ENCODE measurements at places on chromosomes 13 and 19.
A peak's percentile ranks its signal among the peaks of the same experiment; 100 is the strongest.

DNA sequence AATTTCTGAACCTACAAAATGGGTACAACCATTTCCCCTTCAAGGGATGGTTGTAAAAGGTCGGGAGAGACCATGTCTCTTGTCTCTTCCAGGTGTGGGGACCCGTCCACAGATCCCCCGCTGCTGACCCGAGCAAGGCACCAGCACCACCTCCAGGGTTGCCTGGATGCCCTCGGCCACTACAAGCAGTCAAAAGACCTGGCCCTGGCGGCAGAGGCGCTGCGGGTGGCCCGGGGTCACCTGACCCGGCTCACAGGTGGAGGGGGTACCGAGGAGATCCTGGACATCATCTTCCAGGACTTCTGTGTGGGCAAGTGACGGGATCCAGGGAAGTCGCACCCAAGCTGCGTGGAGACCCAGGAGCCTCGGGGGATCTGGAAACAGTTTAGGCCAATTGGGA lies 4.0 kb downstream of the GTPBP3 start:
- no peak for DNase-seq

GRCh38 chr19:5139583-5140325 lies 170.8 kb downstream of the KDM4B start:
- no peak for DNase-seq

GRCh38 chr13:20667857-20668437 lies 35.6 kb upstream of the IL17D start:
- no peak for DNase-seq

DNA sequence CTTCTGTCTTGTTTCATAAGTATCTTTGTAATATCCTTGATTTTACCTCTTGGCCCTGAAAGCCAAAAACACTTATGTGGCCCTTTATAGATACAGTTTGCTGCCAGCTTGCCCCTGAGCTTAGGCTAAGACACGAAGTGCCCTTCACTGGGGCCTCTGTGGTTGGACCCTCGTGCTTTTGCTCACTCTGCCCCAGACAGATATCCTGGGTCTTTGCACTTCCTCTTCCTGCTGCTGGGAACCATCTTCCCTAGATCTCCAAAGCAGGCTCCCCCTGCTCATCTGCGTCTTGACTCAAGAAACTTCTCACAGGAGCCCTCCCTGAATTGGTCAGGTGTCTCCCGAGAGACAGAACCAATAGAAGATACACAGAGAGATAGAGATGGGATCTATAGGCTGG lies 2.0 kb upstream of the TNFSF14 start:
- DNase-seq: no peak

DNA sequence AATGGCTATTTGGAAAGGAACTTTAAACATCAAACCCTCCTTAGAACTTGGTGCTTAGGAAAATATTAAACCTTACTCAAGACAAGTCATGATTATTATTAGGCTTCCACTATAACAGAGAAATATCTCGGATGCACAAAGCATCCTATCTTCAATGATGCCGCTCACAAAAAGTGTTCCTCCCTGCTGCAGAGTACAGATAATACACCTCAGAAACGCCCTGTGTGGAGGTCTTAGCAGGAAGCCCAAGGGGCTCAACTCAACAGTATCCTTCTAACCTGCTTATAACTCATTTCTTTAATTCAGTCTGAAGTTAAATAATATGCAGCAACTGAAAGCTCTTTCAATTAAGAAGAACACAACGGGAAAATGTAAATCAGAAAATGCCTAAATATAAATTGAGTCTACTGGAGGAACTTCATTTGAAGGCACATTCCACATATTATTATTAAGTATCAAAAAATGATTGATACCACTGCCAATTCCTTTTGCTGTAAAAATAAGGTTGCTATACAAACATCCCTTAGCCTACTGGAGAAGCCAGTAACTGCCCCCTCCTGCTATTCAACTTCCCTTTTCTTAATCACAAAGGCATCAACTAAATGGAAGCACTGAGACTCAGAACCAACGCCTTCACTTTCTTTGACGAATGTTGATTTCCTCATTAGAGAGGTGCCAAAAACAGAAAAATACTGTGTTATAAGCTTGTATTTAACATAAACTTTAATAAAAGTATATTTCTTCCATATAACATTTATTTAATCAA lies 12.0 kb downstream of the ELF1 start:
- DNase-seq: no peak

GRCh38 chr13:21060338-21061028 lies 903 bp downstream of the LATS2 start:
- peak; percentile 72 for DNase-seq

GRCh38 chr13:101916108-101916774 lies 463.8 kb downstream of the ITGBL1 start:
- peak; percentile 43 for DNase-seq

DNA sequence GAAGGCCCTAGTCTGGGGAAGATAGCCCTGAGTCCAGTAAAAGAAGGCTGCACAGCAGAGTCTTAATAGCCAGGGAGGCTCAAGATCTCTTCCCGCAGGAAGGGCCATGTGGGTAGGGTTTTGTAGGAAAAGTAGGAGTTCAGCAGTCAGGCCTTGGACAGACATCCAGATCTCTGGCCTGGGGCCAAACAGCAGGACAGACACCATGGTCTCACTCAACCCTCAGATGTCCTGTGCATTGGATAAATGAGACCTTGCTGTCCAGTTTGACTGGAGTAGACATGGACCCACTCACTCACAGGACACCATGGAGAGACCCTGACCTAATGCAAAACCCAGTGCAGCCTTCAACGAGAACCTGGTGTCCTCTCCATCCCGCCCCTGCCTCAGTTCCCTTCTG lies 3.9 kb downstream of the OCEL1 start:
- peak; percentile 7 for DNase-seq

DNA sequence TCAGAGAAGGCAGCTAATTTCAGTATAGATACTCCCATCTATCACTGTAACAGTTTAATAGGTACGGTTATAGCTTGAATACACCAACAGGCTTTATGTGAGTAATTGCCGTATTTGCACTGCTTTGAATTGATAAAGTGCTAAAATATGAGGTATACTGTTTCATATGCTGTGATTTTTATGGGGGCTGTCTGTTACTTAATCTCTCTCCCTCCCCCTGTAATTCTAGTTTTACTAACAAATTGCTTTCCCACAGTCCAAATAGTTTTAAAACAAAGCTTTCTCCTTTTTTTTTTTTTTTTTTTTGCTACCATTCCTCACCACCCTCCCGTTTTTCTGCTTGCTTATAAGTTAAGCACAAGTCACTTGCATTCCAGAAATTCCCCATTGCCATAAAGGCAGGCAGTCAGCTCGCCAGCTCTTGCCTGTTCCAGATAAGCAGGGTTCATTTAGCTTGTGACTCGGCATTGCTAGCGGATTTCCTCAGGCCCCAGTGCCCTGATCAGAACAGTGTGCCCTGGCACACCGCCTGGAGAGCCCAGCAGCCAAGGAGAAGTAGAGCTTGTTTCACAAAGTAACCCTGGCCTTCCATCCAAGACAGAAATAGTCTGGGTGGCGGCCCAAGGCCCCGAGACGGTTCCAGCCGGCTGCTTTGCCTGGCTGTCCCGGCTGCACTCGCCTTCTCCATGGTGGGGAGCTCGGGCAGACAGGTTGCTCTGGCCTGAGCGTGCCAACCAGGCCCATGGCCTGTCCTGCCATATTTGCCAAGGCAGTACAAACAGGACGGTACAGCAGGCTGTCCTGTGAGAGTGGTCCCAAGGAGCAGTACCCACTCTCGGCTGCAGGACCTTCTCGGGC lies 43.5 kb upstream of the NPAS1 start:
- DNase-seq: peak; percentile 76

DNA sequence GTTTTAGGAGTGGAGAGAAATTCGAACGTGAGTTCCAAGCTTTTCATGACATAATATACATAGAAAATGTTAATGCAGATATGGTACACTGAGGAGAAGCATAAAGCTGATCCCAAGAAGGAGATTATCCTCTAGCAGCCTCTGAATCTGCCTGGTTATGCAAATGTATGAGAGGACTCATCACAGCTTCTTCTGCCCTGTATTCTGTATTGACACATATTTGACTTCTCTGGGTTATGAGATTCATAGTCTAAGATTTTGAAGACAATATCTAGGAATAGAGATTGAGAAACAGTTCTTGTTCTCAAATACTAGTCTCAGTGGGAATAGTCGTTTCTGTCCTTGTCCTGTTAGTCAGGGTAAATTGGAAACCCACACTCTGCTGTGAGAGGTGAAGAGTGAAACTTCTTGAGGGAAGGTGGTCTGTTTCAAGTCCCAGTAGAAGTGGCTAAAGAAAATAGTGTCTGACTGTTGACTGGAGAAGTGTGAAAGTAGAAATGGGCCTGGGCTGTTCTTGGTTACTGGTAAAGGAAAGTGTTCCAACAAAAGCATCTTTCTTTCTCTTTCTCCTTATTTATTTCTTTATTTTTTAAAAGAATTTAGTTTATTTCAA lies 1356.6 kb downstream of the SLITRK5 start:
- no peak for DNase-seq

- no peak for DNase-seq
Observed at GRCh38 chr19:43331435-43332010, 22.0 kb upstream of the CD177 start.

DNA sequence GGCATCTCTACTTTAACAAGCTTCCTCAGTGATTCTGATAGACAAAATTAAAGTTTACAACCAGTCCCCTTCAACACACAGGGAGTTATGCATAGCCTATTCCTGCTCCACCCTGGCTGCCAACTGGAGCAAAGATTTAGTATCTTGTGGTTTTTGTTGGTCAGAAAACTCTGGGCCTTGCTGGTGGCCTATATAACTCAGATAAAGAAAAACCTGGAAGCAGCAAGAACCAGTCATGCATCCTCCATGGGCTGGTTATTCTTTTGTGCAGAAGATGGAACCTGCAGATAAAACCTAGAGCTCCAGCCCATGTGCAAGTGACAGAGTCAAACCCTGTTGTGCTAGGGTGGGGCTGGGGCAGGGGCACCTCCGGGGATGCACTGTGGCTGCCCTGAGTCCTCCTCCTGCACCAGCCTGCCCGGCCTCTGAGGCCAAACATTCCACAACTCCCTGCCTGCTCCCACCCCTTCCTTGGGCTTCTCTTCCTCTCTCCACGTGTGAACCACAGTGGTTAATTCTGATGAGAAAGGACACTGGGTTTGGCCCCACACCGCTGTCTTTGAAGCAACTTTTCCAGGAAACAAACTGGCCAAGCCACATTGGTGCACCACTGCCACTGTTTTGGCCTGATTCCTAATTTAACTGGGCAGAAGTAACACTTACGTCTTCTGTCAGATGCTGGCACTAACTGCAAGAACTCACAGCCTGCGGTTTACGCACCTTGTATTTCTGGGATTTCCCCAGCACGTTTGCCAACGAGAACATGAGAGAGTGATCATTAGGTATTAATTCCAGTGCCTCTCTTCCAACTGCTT lies 23.3 kb upstream of the GGACT start:
- DNase-seq: no peak

- DNase-seq: no peak
Observed at GRCh38 chr13:99281811-99282263, 23.7 kb upstream of the GPR18 start.

GRCh38 chr13:40125336-40125735 lies 469.9 kb downstream of the COG6 start:
- DNase-seq: no peak

GRCh38 chr19:33404506-33405253 lies 31.2 kb downstream of the CEBPG start:
- DNase-seq: no peak

DNA sequence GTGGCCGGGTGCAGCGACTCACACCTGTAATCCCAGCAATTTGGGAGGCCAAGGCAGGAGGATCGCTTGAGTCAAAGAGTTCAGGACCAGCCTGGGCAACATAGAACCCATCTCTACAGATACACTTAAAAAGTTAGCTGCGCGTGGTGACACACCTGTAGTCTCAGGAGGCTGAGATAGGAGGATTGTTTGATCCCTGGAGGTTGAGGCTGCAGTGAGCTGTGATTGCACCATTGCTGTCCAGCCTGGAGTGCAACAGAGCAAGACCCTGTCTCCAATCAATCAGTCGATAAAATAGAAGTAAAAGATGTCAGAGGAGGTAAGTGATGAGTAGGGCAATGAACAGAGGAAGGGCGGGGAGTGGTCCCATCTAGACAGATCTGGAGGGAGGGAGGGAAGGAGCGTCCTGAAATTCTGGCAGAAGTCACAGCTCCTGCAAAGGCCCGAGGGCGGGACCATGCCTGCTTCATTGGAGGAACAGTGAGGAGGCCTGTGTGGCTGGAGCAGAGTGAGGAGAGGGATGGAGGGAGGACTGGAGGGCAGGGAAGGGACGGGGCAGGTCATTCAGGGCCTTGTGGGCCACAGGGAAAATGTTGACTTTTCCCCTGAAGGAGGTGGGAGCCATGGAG lies 9.7 kb downstream of the SMIM24 start:
- no peak for DNase-seq

DNA sequence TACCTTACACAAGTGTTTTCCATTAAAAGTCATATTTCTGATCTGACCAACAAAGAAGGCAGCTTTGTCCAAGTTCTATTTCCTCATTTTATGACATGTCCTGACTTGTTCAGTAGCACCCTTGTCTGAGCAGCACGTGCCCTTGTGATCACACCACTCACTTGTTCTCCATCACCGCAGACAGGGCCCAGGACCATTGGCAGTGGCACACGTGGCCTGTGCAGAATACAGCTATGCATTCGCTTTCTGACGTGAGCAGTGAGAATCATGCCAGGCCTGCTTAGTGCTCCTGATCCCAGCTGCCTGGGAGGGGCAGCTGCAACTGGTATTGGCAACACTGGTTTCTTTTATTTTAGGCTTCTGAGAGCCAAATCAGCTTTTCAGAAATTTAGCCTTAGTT lies 134.2 kb downstream of the FRY start:
- no peak for DNase-seq

GRCh38 chr13:77047649-77048343 lies 20.8 kb upstream of the FBXL3 start:
- DNase-seq: no peak

GRCh38 chr19:46009530-46010510 lies 13.0 kb downstream of the PGLYRP1 start:
- DNase-seq: peak; percentile 77

GRCh38 chr13:28653111-28653510 lies 5.8 kb upstream of the POMP start:
- DNase-seq: no peak

DNA sequence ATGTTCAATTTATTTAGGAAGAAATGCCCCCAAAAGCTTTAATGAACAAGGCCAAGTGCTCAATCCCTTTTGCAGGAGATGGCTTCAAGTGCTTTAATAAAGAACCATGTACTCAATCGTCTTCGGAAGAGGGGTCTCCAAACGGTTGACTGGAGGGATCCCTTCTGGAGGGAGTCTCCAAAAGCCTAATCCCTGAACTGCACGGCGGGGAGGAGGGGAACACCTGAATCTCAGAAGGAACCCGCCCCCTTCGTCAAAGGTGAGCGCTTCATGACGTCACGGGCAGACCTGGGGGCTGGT lies 505 bp downstream of the PAF1 start:
- peak; percentile 91 for DNase-seq

- peak; percentile 49 for DNase-seq
Observed at GRCh38 chr19:45676851-45677263, 8.8 kb downstream of the GIPR start.

DNA sequence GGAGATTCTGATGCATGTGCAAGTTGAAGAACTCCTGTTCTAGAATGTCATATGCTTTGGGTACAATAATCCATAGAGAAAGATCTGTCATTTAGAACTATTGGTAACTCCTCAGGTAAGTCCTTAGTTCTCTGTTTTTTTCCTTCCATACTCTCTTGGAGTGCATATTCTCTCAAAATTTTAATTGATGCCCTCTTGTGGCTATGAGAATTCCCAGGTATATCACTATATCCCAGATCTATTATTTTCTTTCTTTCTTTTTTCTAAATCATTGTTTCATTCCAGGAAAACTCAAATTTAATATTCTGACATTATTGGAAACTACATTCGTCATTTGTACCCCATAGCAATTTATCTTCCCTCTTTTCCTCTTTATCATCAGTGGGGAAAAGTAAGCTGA lies 485.4 kb downstream of the KLF5 start:
- no peak for DNase-seq

Measured in hepatocyte (in vitro differentiated cells).